T-helper 22 cell (primary cell): ENCODE measurements at places on chromosomes 5 and 9.

DNA sequence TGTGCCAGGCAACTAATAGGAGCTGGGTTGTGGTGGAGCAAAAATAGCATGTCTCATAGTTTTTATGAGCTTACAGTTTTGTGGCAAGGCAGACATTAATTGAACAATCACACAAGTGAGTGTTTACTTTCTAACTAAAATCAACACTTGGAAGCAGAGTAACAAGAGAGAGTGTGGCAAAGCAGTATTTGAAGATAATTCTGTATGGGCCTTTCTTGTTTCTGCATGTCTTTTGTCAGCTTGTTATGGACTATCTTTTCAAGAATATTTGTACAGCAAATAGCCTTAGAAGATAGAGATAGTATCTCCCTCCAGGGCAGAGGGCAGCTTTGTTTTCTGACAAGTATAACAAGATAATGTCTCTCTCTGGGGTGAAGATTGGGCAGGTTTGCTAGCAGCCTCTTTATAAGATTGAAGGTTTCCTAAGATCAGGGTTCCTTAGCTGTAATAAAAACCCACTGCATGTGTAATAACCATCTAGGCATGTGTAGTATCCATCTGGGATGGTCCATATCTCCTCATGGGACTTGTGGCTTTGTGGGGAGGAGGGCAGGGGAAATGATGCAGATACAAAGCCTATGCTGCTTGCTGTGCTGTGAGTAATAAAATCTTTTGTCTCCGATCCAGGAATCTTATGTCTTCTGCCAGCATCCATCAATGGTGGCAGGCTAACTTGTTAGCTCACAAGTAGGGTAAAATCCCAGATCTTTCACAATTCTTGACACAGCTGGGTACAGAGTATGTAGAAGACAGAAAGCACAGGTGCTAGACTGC lies 479.9 kb downstream of the KDM4C start:
- no peak for DNase-seq

GRCh38 chr5:53418826-53419658 lies 61.4 kb upstream of the FST start:
- no peak for DNase-seq

- no peak for DNase-seq
These were observed 503 bp downstream of the SEMA4D start for GRCh38 chr9:89497257-89497963.

- no peak for DNase-seq
These were observed 58.4 kb downstream of the APC start for GRCh38 chr5:112795944-112796678.

GRCh38 chr5:33477816-33478215 lies 37.1 kb downstream of the TARS1 start:
- DNase-seq = no peak

GRCh38 chr9:71122421-71122820 lies 1.0 kb upstream of the TRPM3 start:
- no peak for DNase-seq

- DNase-seq = no peak
These were observed 724 bp downstream of the TCERG1 start for GRCh38 chr5:146447734-146448380.

- no peak for DNase-seq
These were observed 16.0 kb downstream of the TEK start for GRCh38 chr9:27125030-27125429.

DNA sequence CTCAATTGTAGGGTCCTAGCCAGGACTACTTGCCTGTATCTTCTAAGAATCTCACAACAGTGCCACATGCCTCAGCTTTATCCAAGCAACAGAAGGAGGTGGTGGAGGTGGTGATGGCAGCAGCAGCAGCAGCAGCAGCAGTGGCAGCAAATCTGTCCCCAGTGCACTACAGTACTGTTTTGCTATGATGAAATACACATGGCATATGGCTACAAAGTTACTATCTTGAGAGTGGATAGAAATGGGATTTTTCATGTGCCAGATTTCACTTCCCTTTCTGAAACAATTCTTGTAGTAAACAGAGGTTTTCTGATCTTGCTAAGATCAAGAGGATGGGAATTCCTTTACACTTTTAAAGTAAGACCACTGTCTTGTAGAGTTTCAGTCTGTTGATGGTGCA lies 8.1 kb upstream of the CYSTM1 start:
- no peak for DNase-seq

DNA sequence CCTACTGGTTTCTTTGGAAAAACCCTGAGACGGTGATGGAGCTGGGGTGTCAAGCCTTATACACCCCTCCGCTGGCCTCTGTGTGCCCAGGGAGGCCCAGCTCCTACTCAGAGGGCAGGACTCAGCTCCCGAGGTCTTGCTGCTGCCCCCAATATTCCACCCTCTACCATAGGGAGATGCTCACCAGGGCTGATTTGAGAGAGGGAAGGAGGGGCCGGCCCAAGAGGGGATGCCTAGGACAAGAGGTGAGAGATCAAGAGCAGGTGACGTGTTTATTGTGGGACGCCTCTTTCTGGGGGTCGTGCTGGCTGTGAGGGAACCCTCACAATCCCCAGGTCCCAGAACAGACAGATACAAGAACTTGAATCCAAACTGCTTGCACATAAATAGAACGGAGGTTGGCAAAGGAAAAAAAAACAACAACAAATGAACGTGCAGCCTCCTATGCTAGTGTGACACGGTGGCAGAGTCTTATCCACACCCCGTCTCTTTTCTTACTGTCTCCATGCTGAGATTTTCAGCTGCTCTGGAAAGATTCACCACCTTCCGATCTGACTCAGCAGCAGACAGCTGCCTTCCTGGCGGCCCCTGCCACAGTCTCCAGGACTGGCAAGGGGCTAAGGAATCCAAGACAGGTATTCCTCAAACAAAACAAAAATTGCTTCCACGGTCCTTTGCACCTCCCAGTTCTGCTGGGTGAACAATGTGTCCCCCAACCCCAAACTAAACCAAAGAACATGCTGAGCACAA lies 22.3 kb downstream of the FABP6 start:
- DNase-seq = no peak
